Kidney (tissue), 22 donors: ENCODE measurements at places on chromosomes 2 and 18.
A peak's percentile ranks its signal among the peaks of the same experiment; 100 is the strongest.

GRCh38 chr2:86482034-86482433 lies 40.9 kb downstream of the KDM3A start:
- H3K36me3 ChIP-seq = peaks cover 14% of the 10 kb centered on the region
- no peaks in the 10 kb centered on the region for H3K4me1 ChIP-seq
- H3K27ac ChIP-seq = no peak overlapping the region
- no peaks in the 10 kb centered on the region for H3K27me3 ChIP-seq
- no peak for DNase-seq

DNA sequence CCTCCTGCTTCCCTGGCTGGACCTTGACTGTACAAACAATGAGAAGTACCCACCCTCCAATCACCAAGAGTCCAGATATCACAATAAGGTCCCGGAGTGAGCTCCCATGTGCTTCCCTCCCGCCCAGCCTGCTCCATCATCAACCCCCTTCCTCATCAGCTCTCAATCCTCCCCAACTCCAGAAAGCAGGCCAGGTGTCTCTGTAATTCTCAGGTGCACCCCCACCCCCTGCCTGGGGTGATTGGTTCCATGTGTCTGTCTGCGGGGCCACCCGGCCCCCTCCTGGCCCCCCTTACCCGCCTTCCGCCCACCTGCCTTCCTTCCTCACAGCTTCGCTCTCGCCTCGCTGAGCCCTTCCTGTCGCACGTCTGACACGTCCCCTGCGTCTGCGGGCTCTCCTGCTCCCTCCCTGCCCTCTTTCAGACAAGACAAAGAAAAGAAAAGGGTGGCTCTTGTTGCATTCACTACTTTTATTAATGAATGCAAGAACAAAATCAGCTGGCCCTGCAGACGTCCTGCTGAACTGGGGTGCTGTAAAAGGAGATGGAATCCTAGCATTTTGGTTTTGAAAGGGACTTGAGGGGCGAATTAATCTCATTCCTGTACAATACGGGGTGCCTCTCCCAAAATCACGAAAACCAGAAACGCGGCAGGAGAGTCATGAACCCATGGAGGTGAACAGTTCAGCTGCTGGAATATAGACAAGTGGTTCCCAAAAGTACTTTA lies 26.5 kb upstream of the IGFBP2 start:
- no peak overlapping the region for H3K4me3 ChIP-seq
- DNase-seq = peak; percentile 83
- no peaks in the 10 kb centered on the region for H3K4me1 ChIP-seq
- H3K36me3 ChIP-seq = no peaks in the 10 kb centered on the region

DNA sequence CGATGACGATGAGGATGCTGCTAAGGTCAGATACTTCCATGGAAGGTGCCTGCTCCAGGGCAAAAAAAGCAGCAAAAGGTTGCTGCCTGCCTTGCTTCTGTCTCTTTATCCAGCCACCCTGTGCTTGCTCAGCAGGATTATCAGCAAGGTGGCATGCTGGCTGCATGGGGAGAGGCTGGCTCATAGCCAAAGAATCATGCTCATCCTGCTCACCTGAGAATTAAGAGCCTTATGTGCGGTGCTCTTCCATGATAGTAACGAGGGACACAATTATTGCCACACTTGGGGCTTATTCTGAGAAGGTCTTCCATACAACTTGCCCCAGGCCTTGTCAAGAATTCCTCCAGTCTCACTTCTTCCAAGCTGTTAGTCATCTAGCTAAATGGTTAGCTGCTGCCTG lies 60.4 kb upstream of the SEC11C start:
- H3K27me3 ChIP-seq = no peaks in the 10 kb centered on the region
- no peak overlapping the region for H3K4me3 ChIP-seq
- no peaks in the 10 kb centered on the region for H3K36me3 ChIP-seq
- H3K4me1 ChIP-seq = no peaks in the 10 kb centered on the region
- no peak for DNase-seq

DNA sequence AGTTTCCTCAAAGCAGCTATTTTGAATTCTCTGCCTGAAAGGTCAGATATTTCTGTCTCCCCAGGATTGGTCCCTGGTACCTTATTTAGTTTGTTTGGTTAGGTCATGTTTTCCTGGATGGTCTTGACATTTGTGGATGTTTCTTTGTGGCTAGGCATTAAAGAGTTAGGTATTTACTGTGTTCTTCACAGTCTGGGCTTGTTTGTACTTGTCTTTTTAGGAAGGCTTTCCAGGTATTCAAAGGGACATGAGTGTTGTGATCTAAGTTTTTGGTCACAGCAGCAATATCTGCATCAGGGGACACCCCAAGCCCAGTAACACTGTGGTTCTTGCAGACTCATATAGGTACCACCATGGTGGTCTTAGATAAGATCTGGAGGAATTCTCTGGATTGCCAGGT lies 11.8 kb downstream of the MYO3B start:
- H3K4me3 ChIP-seq = no peak overlapping the region
- DNase-seq = no peak
- H3K4me1 ChIP-seq = no peaks in the 10 kb centered on the region
- no peak overlapping the region for H3K27ac ChIP-seq
- H3K27me3 ChIP-seq = no peaks in the 10 kb centered on the region

DNA sequence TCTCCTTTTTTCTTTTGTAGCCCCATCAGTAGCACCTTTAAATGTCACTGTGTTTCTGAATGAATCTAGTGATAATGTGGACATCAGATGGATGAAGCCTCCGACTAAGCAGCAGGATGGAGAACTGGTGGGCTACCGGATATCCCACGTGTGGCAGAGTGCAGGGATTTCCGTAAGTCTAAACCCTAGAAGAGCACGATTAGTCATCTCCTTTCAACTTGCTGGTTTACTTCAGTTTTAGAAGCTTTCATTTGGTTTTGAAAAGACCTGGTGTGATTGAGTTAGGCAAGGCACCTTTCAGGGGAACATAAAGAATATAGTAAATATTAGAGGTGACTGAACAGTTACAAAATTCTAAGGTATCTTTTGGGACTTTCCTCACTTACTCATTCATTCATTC lies 72.2 kb upstream of the TMEM87B start:
- H3K27ac ChIP-seq = no peak overlapping the region
- no peak overlapping the region for H3K4me3 ChIP-seq
- H3K4me1 ChIP-seq = no peaks in the 10 kb centered on the region
- DNase-seq = no peak
- no peaks in the 10 kb centered on the region for H3K27me3 ChIP-seq
- H3K36me3 ChIP-seq = peaks cover 19% of the 10 kb centered on the region

- no peaks in the 10 kb centered on the region for H3K27me3 ChIP-seq
- peak overlapping the region; percentile 98 for H3K27ac ChIP-seq
- DNase-seq = no peak
- H3K4me3 ChIP-seq = peak overlapping the region; percentile 86
Observed at GRCh38 chr2:54454548-54455130, 1.5 kb upstream of the SPTBN1 start.
